ENCODE measurements at places on chromosomes 12 and 14.
A peak's percentile ranks its signal among the peaks of the same experiment; 100 is the strongest.

GRCh38 chr14:37230551-37231194, 32.9 kb downstream of the MIPOL1 start:
- peak; percentile 85 for DNase-seq

DNA sequence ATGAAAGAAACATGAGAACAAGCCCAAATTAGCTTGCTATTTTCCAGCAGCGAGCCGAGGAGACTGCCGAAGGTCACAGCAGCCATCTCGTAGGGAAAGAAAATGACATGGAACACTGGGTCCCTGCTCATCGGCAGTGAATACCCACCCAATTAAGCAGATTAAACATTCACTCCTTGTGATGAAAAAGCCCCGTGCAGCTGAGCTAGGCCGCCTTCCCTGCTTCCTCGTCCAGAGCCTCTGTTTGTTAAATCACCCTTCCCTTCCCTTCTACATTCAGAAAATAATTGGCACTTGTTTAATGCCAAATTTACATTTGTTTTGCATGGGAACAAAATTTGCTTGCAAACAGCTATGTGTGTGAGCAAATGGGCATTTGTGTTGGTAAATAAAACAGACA, 342.5 kb downstream of the RMST start:
- DNase-seq, result no peak

DNA sequence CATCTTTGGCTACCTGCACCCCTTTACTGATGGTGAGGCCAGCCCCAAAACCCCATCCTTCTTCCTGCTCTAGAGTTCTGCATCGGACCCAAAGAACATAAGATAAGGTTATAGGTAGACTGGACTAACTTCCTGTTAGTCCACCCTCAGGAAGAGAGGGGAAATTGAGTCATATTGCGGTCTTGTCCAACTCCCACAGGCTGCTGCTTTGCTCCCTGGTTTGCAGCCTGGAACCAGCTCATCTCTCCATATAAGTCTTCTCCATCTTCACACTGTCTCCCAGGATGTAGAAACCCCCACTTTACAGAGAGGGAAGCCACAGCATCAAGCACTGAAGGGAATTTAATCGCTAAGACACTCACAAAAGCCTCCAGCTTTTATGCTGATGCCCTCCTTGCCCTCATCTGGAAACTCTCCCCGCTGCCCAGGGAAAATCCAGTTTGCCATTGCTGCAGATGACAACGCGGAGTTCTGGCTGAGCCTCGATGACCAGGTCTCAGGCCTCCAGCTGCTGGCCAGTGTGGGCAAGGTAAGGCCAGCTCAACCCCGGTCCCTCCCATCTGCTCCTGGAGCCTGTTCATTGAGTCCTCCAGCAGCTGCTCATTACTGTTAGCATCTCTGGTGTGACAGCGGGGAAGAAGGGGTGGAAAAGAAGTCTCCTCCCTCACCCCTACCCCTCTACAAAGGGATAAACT, 85.3 kb downstream of the B4GALNT3 start:
- no peak for DNase-seq

- DNase-seq, result peak; percentile 69
Measured at GRCh38 chr12:49636979-49637755, 13.8 kb downstream of the PRPF40B start.

DNA sequence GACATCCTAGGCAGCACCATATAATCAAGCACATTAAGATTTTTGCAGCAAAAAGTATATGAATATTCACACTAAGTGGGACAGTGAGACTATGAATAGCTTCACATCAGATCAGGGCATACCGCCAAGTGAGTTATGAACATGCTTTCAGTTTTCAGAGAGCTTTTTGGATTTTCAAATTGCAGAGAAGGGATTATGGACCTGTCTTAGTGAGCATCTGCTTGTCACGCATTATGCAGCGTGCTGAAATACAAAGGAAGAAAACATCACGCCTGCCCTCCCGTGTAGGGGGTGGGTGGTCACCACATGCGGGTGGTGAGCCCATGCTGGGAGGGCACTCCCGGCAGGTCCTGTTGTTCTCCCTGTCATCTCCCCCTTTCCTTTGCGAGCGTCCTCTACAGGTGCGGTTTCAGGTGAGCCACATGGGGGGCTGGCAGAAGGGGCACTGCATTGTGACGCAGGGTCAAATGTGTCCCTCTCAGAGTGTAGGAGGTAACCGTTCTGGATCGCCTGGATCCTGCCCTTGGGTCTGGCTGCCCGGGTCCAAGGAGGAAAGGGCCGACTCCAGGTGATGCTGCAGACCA, 42.6 kb downstream of the TRAF3 start:
- DNase-seq, result no peak

DNA sequence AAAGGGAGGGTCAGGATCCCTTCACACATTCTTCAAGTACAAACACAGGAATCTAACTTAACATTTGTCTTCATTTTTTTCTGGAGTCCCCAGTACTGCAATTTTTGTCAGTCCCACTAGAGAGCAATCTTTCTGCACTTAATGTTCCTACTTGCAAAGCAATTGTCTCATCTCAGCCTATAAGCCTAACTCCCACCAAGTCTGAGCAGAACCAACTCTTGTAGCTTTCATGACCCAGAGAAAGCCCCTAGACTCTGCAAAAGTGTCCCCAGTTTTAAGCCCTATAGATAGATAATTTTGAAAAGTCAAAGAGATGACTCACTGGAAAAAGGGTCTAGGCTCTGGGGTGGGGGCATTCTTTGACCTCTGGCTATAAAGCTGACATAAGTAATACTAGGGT, 1.8 kb upstream of the ZBTB39 start:
- peak; percentile 70 for DNase-seq

- DNase-seq, result no peak
Measured at GRCh38 chr14:102726191-102726949, 50.9 kb upstream of the TRAF3 start.

DNA sequence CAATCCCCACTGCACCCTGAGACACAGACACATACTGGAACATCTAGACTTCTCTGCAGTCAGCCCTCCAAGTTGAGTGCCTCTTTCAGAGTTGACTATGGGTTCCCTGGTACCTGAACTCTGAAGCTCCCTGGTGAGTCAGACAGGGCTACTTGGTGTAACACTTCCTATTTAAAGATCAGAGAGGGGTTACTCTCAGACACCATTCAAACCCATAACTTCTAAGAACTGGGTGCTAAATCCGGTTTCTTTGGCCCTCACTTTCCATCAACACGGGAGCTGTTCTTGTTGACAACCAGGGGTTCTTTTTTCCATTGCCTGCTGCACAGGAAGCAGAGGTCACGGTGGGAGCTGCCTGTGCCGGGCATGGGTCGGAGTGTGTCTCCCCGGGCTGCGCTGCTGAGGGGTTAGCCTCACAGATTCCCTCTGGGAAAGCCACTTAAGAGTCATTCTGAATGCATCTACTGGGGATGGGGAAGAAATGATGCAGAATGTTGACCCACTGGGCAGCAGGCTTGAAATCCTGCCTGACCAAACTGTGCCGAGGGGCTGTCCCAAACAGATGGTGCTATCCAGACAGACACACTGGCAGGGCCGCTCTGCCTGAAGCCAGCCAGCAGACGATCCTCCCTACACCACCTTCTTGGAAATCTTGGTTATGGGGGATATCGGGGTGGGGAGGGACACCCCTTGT, 74.1 kb downstream of the PITPNM2 start:
- peak; percentile 21 for DNase-seq

GRCh38 chr14:53093206-53093605, 59.9 kb downstream of the DDHD1 start:
- DNase-seq, result no peak

DNA sequence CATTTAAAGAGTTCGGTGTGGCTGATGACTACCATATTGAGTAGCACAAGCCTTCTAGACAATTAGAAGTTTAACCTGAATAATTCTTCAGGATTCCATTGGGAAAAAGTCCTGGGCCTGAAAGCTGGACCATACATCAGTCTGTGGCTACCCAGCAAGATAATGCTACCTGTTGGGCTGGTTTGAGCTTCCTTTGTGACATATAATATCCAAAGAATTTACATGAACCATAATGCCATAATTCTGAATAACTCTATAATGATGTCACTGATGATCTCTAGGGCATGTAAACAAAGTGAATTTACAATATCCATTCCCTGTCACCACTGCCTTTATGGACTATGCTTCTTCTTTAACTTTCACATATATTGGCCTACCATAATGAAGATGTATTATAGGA, 3.8 kb upstream of the YBX3 start:
- no peak for DNase-seq

DNA sequence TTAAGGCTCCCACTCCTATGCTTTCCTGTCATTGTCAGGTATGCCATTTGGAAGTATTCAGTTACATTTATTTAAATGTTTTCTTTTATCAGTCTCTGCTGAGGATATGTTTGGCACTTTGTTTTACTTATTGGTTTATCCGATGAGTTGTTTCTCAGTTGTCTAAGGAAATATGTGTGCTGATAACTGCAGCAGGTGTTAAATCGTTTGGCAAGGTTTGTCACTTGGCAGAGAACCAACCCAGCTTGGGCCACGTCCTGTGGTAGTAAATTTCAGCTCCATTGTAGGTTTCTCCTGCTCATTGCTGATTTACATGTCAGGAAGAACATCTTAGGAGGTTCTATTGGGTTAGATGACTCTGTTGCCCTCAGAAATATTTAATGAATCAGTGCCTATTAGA, 22.0 kb upstream of the MGST1 start:
- DNase-seq, result peak; percentile 32

DNA sequence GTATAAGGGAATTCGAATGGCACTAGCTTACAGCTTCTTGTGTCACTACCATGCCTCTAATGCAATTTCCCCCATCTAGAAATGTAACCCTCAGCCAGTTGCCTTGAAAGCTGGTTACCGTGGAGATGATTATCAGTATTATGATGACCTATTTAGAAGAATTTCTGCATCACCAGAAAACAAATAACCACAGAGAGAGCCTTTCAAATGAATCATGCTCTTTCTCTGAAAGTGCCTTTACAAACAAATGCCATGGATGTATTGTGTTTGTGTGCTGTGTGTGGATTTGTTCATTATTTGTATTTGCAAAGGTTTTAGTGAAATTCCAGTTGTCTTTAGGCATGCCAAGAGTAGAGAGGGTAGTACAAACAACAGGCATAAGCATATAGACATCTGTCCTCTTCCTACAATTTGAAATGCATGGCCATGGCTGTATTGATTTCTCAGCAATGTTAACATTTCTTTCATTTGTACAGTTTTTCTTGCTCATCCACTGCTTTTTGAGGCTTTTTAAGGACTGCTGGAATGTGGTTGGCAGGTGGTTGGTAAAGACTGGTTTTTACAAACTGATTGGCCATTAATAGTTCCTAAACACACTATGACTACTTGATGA, 266.5 kb downstream of the PAWR start:
- DNase-seq, result no peak

Measured in NCI-H510A treated with DMSO at 0.1 percent for 48 hours (cell line).